ENCODE measurements at places on chromosomes 13 and 19. TPM values are rescaled to one million over a fixed set of nuclear protein-coding genes. Genes with fewer than 3 reads are reported as not detected.

The SLC25A30 gene
- total RNA-seq, result 15.7 TPM

The GPC5 gene
- 0.98 TPM for total RNA-seq

The ELSPBP1 gene
- total RNA-seq, result not detected

The NCAN gene
- total RNA-seq, result not detected

The CYP4F22 gene
- total RNA-seq, result not detected

The S1PR4 gene
- not detected for total RNA-seq

The SUGP1 gene
- 37.9 TPM for total RNA-seq

The DNAAF3 gene
- 6.7 TPM for total RNA-seq

The CERS4 gene
- total RNA-seq, result 10.4 TPM

The FPR2 gene
- not detected for total RNA-seq

The KMT2B gene
- 17.2 TPM for total RNA-seq

The ZIC2 gene
- not detected for total RNA-seq

The KLK4 gene
- total RNA-seq, result not detected

The RUBCNL gene
- 0.16 TPM for total RNA-seq

The CLIP3 gene
- total RNA-seq, result 2.6 TPM

The MISP gene
- 7.0 TPM for total RNA-seq

The WDR87 gene
- not detected for total RNA-seq

The ZNF575 gene
- total RNA-seq, result 0.16 TPM

The ERFL gene
- total RNA-seq, result not detected

The RFPL4AL1 gene
- not detected for total RNA-seq

Measured in mesangial cell (primary cell).